ENCODE measurements at places on chromosomes 6 and 20.

GRCh38 chr6:18823782-18824386 lies 436.7 kb downstream of the RNF144B start:
- DNase-seq = no peak

GRCh38 chr6:36759148-36759759 lies 61.6 kb downstream of the RAB44 start:
- DNase-seq = peak; percentile 61

DNA sequence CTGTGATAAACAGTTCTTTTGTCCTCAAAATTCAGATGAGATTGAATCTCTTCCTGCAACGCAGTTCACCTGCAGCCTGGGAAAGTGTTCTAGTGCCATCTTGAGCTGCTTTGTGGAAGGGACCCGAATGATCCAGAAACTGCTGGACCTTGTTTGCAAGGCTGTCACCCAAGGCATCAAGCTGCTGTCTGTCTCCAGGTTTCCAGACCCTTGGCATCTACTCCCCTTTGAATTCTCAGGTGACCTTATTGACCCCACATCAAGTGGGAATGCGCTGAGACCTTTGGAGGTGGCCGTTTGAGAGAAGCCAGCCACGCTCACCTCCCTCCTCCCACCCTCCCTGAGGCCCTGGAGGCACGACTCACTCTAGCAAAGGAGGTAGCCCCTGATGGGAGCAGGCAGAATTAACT lies 112.5 kb downstream of the EDN3 start:
- DNase-seq = no peak

GRCh38 chr20:15026759-15027158 lies 689.3 kb upstream of the FLRT3 start:
- DNase-seq = no peak

DNA sequence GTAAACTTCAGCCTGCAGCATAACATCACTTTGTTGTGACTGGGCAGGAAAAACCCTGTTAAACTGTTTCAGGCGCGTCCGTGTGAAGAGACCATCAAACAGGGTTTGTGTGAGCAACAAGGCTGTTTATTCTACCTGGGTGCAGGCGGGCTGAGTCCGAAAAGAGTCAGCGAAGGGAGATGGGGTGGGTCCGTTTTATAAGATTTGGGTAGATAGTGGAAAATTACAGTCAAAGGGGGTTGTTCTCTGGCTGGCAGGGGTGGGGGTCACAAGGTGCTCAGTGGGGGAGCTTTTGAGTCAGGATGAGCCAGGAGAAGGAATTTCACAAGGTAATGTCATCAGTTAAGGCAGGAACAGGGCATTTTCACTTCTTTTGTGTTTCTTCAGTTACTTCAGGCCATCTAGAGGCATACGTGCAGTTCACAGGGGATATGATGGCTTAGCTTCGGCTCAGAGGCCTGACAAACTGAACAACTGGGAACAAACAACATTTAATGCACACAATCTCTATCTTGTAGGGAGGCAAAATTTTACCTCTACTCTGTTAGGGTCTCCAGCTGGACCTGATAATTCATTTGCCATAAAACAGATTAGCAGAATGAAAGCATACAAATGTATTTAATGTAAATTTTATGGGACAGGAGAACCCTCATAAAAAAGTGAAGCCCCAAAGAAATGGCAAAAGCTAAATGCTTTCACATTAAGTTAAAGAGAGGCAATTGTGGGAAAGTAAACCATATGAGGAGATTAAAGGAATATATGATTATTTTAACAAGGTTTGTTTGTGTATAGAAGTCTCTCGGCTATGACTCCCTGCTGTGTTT lies 58.3 kb upstream of the HFE start:
- no peak for DNase-seq

DNA sequence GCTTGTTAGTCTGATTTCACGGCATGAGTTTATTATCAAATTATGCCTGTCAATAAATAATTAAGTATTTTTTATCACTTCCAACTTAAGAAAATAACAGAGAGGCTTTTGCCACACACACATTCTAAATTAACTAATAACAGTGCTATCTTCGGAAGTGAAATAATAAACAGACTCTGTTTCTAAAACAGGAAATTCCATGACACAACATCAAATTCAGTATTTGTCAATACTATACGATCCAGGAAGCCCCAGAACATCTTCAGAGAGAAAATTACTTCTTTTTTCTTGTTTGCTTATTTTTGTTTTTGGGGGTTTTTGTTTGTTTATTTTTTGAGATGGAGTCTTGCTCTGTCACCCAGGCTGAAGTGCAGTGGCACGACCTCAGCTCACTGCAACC lies 150.7 kb upstream of the PRDM1 start:
- DNase-seq = no peak

- no peak for DNase-seq
Measured at GRCh38 chr6:39214846-39215639, 14.2 kb downstream of the KCNK5 start.

DNA sequence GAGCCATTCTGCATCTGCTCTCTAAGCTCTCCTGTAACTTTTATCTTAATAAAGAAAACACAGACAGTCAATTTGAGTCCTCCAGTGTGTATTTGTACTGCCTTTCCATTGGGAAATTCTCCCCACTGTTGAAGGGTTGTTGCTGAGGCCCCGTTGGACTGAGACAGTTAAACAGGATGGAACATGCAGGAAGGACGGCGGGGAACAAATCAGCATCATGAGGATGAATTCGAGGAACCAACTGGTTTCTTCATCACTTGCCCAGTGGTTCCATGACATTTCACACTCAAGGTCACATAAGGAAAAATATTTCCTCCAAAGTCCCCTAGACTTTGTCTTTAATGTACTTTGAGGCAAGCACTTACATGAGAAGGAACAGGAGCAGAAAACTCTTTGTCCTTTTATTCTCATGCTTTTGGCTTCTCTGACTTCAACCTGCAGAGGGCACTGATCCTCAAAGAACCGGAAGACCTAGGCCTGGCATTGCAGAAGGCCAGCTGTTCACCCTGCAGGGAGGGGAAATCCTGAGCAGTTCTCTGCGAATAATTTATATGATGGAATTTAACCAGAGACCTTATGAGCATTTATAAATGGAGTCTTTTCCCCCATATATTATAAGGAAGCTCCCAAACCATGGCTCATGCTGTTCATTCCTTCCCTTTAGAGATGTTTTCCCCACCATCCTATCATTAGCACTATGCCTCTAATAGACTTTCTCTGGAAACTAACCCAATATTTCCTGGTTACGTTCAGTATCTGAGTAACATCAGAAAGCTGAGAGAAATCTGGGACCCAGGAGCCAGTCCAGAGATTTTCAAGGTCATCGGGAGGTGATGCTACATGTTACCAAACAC lies 55.2 kb upstream of the ADGRF1 start:
- DNase-seq = no peak

DNA sequence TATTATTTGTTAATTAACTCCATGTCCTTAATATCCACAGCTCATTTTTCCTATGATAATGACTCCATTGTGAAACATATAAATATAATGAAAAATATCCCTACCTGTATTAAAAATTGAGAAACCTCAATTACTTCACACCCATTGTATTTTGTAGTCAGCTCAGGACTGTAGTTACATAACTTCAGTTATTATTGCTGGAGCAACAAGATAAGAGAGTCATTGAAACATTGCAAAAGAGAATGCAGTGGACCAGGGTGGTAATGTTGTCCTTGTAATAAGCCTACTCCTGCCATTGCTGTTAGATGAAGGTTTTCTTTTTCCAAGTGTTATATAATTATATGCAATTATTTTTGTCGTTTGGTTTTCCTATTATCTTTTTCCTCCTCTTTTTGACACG lies 184.4 kb downstream of the PRL start:
- DNase-seq = no peak

DNA sequence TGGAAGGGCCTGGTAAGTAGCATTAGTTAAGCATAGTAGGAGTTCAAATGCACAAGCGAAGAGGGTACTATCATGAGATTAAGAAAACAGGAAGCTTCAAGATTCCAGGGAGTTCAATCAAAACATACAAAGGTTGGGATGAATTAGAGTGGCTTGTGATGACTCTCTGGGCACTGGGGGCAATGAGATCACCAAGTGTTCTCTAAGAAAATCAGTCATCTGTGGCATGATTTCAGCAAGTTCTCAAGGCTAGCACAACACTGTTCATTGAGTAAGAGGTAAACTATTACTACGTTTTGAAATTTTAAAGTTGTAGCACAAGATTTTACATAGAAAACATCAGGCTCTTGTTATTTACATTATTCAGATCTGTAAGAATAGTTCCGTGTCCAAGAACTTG lies 139.7 kb upstream of the FLRT3 start:
- no peak for DNase-seq

- DNase-seq = no peak
Measured at GRCh38 chr20:43751167-43752050, 24.6 kb upstream of the GTSF1L start.

- DNase-seq = no peak
Measured at GRCh38 chr6:139369568-139370282, 4.7 kb downstream of the CITED2 start.

- no peak for DNase-seq
Measured at GRCh38 chr6:107152638-107153430, 37.5 kb upstream of the BEND3 start.

DNA sequence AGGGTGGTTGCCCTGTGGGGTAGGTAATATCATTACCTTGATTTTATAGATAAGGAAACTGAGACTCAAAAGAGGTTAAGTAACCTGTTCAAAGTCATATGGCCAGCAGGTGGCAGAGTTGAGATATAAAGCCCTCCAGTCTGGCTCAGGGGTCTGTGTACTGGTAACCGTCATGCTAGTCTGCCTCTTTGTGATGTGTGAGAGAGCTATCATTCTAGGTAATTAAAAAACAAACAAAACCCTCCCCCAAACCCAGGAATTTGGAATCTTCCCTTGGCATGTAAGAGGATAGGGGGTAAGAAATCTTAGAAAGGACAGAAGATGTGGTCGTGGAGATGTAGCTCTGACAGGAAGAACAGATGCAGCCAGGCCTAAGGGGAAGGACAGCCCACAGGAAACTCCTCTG lies 206.0 kb downstream of the CDC5L start:
- DNase-seq = peak; percentile 34

DNA sequence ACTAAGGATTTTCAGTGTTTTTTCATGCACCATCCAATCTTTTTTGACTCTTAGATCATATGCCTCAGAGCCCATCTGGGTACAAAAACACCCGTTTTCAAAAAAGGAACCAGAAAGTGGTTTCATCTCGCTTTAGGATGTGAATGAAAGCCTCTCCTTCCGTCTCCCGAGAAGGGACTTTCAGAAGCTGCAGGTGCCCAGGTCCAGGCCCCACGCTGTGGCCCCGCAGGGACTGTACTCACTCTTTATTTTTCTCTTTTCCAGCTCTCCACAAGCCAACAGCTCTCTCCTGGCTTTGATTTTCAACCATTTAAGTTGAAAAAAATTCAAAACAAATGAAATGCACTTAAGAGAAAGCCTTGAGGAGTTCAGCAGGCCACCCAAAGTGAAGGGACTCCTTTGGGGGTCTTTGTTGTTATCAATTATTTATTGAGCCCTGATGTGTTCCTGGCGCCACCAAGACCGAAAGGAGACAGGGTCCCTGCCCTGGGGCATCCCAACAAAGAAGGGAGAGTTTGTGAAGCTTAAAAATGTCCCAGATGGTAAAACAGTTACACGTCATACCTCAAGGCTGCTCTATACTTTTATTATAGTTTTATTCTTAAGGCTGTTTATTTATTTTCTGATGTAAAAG lies 467.3 kb downstream of the PREX1 start:
- DNase-seq = no peak

DNA sequence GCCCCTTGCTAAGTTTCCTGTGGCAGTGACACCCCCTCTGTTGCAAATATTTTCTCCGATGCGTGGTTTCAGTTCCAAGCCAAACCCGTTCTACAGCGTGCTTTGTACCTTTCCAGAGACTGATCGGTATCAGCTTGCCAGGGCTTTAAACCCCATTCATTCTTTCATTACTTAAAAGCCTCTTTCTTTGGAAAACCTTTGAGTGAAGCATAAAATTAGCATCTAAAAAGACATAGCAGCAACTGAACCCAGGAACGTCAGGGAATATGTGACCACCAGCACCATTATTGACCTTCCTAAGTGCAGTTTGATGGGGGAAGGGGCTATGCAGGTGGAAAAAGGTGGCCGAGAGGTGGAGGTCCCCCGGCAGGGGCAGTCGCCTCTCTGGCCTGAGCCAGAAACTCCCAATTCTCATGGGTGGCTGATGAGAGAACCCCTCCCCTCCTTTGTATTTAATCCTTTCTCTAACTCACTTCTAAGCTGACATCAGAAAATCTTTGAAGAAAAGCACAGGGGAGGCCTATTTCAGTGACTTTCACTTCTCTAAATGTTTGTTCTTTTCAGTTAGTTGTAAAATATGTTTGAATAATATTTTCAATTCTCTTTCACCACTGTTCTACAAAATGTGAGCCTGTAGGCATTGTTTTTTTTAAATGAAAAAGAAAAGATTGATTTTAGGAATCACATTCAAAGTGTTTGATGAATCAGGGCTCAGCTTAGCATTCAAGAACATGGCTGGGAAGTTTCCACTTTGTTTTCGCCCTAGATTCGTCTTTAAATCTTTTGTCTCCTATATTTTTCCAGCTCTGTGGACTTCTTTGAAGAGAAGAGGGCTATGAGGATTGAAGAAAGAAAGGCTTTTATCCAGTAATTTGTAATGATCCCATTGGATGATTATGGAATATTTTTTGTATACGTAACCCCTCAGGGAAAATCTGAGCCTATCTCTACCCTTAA lies 89.2 kb downstream of the RSPH3 start:
- DNase-seq = no peak

DNA sequence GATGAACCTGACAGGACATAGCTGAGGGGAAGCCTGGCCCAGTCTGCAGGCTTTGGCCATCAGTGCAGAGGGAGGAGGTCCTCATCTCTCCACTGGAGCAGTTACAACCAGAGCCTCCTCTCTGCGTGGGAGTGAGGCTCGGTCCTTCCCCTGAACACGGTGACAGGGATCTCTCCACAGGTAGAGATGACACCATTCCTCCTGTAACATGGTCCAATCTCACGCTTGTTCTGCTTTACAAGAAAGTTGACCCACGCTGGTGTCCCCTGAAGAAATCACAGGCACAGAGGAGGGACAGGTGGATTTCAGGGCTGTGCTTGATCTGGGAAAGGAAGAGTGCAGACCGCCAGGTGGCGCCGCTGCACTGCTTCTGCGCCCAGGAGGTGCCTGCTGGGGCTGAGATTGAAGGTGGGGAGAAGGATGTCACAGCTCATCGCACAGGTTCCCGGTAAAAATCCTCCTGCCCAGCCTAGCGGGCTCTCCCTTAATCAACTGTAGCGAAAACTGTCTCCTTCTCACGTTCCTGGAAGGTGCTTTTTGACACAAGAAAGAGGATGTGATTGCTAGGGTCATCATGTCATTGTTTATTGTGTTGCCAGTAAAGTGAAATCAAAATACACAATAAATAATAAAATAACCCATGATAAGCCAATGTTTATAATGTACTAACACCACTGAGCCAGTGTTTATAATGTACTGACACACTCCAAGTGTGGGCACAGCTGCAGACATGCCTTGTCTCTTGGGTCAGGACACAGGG lies 20.4 kb downstream of the HLA-G start:
- peak; percentile 72 for DNase-seq
